ENCODE measurements at places on chromosomes 3 and 15. TPM values are rescaled to one million over a fixed set of nuclear protein-coding genes. Genes with fewer than 3 reads are reported as not detected.

DNA sequence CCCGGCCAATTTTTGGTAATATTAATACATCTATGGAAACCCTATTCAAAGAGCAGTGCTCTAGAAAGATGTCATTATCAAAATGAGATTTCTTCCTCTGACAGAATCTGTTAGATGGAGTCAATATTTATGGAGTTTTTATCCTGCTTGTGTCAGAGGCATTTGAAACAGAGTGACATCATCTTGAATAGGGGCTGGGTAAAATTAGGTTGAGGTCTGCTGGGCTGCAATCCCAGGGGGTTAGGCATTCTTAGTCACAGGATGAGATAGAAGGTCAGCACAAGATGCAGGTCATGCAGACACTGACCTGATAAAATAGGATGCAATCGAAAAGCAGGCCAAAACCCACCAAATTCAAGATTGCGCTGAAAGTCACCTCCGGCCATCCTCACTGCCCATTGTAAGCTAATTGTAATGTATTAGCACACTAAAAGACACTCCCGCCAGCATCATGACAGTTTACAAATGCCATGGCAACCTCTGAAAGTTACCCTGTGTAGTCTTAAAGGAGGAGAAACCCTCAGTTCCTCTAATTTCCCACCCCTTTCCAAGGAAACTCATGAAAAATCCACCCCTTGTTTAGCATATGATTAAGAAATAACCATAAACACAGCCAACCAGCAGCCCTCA is 27.3 kb upstream of the CCDC50 start:
- DNase-seq: no peak

The PLA2G4F gene
- not detected for total RNA-seq

- DNase-seq: peak; percentile 70
These were observed 154.8 kb downstream of the PLCL2 start for GRCh38 chr3:17039594-17039993.

DNA sequence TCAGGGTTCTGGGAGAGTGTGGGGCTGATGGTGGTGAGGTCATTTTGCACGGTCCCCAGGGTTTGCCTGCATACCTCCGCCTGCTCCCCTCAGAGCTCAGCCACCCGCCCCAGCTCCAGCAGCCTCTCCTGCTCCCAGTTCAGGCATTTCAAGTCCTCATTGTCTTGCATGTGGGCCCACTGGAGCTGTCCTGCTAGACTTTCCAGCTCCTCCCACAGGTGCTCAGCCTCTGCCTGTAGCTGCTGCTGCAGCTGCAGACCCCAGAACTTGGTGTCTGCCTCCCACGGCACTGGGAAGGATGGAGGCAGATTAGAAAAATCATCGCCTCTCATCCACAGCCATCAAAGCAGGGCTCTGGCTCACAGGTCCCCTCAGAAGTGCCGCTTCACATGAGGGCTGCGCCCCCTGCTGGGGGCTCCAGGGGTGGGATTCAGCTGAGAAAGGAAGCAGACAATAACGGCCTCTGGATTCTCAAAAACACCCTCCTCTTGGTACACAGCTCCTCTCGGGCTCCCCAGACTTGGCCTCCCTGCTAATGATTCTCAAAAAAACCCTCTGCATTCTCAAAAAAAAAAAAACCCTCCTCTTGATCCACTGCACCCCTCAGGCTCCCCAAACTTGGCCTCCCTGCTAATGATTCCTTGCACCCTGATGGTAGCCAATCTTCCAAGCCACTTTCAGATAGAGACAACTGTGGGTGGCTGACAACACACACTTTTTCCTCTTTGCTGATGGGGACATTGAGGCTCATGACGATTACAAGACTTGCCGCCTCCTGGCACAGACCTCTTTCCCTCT is 89.3 kb upstream of the C2CD4B start:
- peak; percentile 85 for DNase-seq

DNA sequence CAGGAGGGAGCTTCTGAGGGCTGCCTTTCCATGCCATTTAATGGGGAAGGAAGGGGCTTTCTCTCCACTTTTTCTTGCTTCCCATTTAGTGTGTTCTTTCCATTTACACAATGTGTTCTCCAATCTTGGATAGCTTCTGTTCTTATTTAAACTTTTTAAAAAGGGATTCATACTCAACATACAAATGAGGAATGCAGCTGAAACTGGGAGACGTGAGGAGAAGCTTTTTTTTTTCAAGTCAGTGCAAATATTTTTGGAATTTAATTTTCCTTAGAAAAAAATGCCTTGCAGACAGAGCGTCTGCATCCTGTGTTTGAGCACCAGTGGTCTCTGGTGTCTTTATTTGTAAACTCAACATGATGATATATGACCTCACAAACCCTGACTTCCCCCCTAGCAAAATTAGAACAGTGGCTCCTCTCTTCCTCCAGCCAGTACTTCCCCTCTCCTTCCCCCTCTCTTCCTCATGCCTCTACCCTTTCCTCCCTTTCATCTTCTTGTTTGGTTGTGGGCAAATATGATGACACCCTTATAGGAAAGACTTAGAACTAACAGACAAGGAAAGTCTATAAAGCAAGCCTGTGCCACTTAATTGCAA is 48.1 kb upstream of the PCSK6 start:
- DNase-seq: peak; percentile 54

- no peak for DNase-seq
These were observed 87.6 kb downstream of the DPH6 start for GRCh38 chr15:35458176-35458856.

The SERPINI2 gene
- total RNA-seq: not detected

- no peak for DNase-seq
These were observed 82.6 kb upstream of the SMAD3 start for GRCh38 chr15:66982816-66983215.

- DNase-seq: peak; percentile 42
These were observed 5.8 kb downstream of the TLE3 start for GRCh38 chr15:70091726-70092463.

GRCh38 chr3:161510510-161511260 is 14.1 kb downstream of the OTOL1 start:
- DNase-seq: no peak

- peak; percentile 79 for DNase-seq
These were observed at the start of gene MYRIP for GRCh38 chr3:39809181-39809994. Gene MYRIP (plus strand): TSS chr3:39809609. CDS start chr3:39900817, 91,208 bp downstream.

The GPR15 gene
- not detected for total RNA-seq

DNA sequence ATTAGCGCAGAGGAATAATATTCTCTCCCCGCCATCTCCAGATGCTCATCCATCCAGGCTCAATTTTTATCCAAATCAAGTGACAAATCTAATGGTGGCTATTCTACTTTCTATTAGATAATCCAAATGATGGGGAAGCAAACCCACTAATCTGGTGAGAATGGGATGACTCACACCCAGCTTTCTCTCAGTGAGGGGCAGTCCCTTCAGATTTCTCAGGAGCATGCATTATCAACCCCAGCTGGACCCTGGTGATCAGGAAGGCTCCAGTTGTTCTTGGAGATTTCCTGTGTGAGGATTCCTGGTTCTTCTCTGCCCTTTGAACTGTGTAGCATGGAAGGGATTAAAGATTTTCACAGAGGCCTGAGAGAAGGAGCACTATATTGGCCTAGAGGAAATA is 358.0 kb downstream of the WDR72 start:
- DNase-seq: no peak

The RBP2 gene
- not detected for total RNA-seq

- DNase-seq: no peak
These were observed 35.7 kb downstream of the ROPN1B start for GRCh38 chr3:126004692-126005091.

The CYP1A2 gene
- total RNA-seq: not detected

DNA sequence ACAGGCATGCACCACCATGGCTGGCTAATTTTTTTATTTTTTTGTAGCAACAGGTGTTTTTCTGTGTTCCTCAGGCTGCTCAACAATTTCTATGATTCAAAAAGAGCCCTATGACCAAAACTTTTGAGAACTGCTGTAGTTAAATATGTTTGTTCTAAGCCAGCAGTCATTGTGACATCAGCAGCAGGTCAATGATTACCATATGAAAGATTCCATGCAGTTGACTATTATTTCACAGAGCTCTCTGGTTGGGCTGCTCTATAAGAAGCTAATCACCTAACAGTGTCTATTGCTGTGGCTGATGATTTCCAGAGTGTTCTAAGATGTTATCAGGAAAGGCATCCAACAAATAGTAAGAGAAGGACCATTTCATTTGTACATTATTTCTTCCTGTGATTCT is at the start of gene CCDC54:
Gene CCDC54, plus strand, starts transcription at position 289 of the 400 bp plus-strand sequence. CDS start 149 bp downstream, outside the sequence.
- no peak for DNase-seq

DNA sequence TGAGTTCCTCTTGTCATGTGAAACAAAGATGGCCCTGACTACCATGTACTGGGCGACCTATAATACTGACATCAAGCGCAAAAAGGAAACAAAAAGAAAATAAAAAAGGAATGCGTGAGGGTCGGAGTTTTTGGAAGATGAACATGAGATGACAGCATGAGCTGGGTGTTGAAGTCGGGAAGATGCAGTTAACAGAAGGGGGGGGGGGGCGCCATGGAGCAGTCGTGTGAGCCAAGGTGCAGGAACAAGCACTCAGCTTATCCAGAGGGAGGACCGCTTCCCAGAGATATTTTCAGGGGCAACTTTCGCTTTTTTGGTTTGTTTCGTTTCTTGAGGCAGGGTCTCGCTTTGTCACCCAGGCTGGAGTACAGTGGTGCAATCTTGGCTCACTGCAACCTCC is 110.2 kb downstream of the RORA start:
- DNase-seq: no peak

GRCh38 chr3:52246728-52247408 is 1.3 kb downstream of the PPM1M start:
- DNase-seq: peak; percentile 83

The CCR1 gene
- total RNA-seq: 1.1 TPM

The HYAL1 gene
- under 0.01 TPM for total RNA-seq

The C3orf80 gene
- 2.2 TPM for total RNA-seq

The PATL2 gene
- 2.7 TPM for total RNA-seq

DNA sequence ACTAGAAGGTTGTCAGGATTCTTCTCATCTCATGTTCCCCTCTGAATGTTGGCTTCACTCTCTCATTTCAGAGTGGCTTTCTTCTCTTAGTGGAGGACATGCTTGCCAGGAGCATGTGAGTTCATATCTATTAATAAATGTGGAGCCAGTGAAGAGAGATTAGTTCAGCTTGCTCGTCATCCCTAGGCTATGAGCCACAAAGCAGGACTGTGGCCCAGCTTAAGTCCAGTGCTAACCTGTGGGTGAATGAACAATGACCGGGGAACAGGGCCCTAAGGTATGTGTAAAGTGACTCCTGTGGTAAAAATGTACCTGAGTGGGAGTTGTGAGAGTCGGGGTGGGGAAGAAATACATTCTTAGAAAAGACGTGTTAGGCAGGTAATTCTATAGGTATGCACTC is 96.9 kb upstream of the TBL1XR1 start:
- DNase-seq: peak; percentile 86

The ADPRH gene
- total RNA-seq: 8.3 TPM

- no peak for DNase-seq
These were observed 29.5 kb downstream of the ARHGAP31 start for GRCh38 chr3:119323723-119324085.

DNA sequence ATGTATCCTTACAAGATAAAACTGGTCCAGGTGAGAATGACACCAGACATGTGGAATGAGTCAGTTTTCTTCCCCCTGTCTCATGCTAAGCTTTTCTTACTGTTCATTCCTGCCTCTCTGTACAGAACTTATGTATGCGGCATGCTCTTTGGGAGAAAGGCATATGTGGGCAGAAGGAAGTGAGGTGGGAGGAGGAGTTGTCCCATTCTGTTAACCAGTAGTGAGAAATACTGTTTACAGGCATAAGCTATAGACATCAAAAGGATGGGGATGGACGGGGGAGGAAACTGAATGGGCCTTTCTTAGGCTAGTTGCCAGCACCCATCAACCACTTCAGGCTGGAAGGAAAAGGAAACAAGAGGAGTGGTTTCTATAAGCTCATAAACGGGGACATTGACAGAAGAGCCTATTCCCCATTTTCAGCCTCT is 143.6 kb upstream of the BHLHE40 start:
- DNase-seq: no peak

The GNB4 gene
- 79.3 TPM for total RNA-seq

DNA sequence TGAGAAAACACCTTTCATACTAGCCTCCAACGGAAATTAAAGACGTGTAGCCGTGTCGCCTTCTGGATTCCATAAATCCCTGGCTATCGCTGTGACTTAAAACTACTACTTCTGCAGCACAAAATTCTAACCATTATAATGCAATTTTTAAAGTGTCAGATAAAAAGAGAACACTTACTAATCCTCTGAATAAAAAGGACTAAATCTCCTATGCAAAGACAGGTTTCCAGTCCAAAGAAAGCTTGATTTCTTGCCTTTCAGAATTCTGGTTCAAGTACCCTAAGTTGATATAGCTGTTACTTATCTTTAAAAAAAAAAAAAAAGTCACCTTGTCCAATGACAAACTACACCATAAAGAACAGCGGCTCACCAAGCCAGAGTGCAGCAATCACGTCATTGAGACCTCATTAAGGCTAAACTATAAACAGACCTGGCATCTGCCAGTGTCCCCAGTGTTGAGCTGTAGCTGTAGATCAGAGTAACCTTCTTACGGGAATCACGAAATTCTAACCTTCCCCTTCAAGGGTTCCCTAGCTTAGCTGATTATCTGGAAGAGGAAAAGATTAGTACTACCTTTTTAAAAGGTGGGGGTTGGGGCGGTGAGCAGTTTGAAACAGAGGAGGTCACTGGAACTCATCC is 2.2 kb downstream of the ABCC5 start:
- DNase-seq: no peak

- DNase-seq: peak; percentile 15
These were observed 10.4 kb downstream of the CYP8B1 start for GRCh38 chr3:42865256-42865655.

DNA sequence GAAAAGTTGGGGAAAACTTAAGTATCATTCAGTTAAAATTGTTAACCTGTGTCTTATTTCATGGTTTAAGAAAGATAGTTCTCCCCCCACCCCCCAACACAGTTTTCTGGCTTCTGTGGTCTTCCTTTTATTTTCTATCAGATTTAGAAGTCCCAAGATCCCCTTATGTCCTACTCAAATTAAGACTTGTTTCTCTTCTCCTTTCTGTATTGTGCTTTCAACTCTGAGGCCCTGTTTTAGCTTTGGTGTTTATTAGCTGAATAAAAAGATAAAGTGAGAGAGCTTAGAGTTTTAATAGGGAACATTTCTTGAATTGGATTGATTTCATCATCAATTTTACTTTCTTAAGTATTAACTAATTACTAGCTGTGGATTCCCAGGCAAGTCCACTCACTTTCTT is 62.6 kb downstream of the AKAP13 start:
- DNase-seq: no peak

- no peak for DNase-seq
These were observed 29.4 kb downstream of the ZXDC start for GRCh38 chr3:126446301-126446700.

- DNase-seq: no peak
These were observed 28.3 kb downstream of the PFN2 start for GRCh38 chr3:149942409-149942808.

The CCR5 gene
- not detected for total RNA-seq

GRCh38 chr3:45087155-45087554 is 59.0 kb downstream of the CDCP1 start:
- no peak for DNase-seq

- peak; percentile 58 for DNase-seq
These were observed 2.6 kb upstream of the ULK3 start for GRCh38 chr15:74845581-74845980.

All from osteoblast (primary cell).